ELF-1 (cell line): ENCODE measurements at places on chromosomes 2 and 18.

DNA sequence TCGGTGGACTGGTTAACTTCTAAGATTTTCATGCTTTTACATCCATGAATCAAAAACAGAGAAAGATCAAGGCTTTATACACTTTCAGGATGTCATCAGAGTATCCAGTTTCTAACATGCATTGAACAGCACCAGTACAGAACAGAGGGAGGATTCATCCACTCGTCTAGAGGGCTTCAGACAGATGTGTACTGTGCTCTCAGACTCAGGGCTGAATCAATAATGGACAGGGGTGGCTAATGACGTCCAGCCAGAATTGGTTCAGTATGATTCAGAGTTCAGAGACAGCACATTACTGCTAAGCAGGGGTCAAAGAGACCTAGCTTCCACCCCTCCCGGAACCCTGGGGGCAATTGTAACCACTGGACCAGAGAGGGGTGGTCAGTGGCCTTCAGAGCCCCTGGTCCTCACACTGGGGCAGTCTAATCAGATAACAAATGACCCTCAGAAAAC lies 37.3 kb downstream of the RNU4ATAC start:
- DNase-seq, result no peak

- DNase-seq, result no peak
Observed at GRCh38 chr2:118830118-118830517, 17.3 kb downstream of the EN1 start.

DNA sequence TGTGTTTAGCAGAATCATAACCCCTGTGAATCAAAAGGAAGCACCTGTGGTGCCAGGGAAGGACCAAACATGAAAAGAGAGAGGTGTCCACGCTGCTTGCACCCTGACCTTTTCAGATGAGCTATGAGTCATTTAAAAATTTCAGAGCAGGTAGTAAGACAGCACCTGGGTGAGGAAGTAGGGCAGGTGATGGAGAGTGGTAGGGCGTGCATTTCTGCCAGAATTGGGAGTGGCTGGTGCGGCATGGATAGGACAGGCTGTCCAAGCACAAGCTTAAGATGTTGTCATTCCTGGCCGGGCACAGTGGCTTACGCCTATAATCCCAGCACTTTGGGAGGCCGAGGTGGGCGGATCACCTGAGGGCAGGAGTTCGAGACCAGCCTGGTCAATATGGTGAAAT lies 36.8 kb downstream of the NPAS2 start:
- DNase-seq, result no peak

GRCh38 chr18:22552254-22552653 lies 134.5 kb upstream of the CTAGE1 start:
- DNase-seq, result no peak
